ENCODE measurements at places on chromosomes 1 and 21.
A peak's percentile ranks its signal among the peaks of the same experiment; 100 is the strongest.

DNA sequence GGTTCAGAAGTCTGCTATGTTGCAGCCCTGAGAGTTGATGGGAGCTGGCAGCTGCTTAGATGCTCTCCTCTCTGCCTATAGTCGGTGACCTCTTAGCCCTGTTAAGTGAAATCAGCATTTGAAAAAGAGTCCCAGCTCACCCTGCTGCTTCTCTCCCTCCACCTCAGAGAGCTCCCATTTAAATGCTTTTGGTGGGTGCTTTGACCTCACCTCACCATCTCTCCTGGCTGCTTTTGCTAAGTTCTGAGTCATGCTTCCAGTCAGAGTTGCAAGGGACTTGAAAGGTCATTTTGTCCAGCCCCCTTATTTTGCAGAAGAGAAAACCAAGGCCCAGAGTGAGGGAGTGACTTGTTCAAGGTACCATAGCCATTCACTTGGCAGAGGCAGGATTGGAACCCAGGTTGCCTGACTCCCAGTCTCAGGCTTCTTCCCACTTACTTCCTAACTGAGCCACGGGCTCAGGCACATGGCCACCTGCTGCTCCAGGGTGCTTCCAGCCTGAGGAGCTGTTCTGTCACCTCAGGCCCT is 3.3 kb downstream of the MAPKAPK2 start:
- peak; percentile 64 for DNase-seq

DNA sequence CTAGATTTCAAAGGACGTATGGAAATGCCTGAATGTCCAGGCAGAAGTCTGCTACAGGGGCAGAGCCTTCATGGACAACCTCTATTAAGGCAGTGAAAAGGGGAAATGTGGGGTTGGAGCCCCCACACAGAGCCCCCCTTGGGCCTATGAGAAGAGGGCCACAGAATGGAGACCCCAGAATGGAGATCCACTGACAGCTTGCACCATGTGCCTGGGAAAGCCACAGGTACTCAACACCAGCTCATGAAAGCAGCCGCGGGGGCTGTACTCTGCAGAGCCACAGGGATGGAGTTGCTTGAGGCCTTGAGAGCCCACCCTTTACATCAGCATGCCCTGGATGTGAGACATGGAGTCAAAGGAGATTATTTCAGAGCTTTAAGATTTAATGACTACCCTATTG is 108.7 kb downstream of the DMRTB1 start:
- no peak for DNase-seq

GRCh38 chr1:228190778-228191177 is 17.1 kb upstream of the OBSCN start:
- no peak for DNase-seq

GRCh38 chr1:17926906-17927305 is 171.8 kb downstream of the ACTL8 start:
- DNase-seq: no peak

- no peak for DNase-seq
Measured at GRCh38 chr1:114831276-114831994, 23.2 kb upstream of the SYCP1 start.
